ENCODE measurements at places on chromosomes 3 and 15.

GRCh38 chr15:89898614-89899294 is 5.0 kb upstream of the AP3S2 start:
- DNase-seq, result no peak

GRCh38 chr3:10026084-10026890 is at the start of gene FANCD2:
Gene FANCD2 (plus strand): TSS chr3:10026437. CDS start chr3:10028658, 2,221 bp downstream.
- DNase-seq, result peak; percentile 79

- no peak for DNase-seq
These were observed 129.9 kb upstream of the OSTN start for GRCh38 chr3:191068946-191069813.

GRCh38 chr3:58897646-58898045 is 152.2 kb downstream of the CFAP20DC start:
- DNase-seq, result no peak

GRCh38 chr15:99564221-99565048 is 1.3 kb upstream of the MEF2A start:
- DNase-seq, result no peak

DNA sequence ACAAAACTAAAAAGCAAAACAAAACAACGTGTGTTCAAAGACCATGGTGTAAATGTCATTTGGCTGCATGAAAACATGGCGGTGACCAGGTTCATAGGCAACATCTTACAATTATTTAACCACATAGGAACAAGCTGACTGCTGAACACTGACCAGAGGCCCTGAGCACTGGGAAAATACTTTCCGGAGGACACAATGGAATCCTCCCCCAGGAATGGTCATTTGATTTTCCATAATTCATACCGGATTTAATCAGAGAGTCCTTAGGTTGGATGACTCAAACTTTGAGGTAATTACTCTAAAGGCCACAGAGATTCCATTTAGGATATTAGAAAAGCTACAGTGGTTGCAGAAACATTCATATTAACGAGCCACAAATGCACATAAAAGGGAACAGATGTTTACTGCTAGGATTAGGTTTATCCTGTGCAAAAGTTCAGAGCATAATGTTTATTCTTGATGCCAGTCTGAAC is 254.7 kb downstream of the NR1D2 start:
- DNase-seq, result no peak
